Non-pigmented ciliary epithelial cell (primary cell): ENCODE measurements at places on chromosomes 4 and X.

DNA sequence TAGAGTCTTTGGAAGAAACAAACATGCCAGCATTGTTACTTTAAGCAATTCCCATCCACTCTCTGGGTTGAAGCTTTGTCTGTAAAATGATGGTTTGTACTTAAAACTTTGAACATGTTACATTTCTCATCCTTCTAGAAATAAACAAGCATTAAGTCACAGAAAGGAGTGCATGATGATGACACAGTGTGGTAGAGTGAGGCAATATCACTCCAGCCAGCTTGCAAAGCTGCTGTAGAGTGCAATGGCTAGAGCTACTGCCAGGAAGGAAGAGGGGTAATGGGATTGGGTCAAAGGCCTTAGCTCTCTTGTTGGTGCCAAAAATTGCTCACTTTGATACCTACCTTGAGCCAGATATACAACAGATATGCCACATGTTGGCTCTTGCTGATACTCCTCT, 12.3 kb upstream of the ENOX2 start:
- DNase-seq = no peak

DNA sequence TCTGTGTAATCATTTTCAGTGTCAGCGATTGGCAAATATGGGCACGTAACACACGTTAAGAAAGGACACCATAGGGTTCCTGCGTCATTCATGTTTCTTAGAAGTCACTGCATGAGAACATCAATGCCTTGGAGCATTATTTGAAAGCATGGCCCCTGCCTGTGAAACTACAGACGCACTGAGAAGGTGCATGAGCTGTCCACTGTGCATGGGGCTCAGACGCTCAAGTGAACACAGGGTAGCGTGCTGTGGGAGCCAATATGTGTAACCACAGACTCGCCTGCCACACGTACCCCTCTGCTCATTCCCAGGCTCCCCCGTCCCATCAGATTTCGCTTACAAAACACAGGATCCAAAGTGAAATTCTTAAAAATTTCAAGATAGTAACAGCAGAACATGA, 6.5 kb downstream of the PPP2R2C start:
- no peak for DNase-seq

DNA sequence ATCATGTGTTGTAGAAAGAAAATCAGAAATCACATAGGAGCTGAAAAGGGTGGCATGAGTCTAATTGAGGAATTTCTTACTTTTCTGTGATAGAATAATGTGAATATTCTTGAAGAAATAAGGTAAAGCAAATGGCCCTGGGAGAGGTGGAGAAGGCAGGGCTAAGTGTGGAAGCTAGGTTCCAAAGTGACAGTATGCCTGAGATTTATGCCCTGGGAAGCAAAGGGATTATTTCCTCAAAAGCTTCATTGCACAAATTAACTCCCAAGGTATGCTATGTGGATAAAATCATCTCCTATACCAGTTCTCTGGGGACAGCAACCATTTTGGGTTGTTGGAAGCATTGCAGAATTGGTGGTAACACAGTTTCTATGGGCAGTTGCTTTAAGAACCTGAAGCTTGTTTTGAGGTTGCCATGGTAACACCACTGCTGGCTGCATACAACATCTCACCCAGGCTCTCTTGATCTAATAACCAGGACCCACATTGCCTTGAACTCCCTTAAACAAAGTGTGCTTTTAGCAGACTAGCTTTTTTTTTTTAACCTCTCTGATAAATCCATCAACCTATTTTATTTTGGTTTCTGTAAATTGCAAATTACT, 21.0 kb downstream of the MAOA start:
- no peak for DNase-seq

DNA sequence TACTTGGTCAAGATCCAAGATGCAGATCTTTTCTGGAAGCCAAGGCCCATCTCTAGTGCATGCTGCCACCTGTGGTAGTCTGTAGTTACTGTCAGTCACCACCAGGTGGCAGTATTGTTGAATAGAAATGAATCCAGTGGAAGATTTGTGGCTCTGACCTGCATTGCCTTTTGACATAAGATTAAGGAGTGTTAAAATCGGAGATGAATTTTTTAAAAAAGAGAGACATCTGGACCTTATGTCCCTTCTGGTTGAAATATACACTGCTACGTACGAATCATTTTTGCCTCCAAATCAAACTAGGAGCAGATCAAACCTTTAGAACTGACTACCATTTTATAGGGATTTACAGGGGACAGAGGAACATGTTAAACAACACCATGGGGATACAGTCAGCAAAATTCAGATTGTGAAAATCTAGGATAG, 46.9 kb upstream of the RHOH start:
- no peak for DNase-seq

DNA sequence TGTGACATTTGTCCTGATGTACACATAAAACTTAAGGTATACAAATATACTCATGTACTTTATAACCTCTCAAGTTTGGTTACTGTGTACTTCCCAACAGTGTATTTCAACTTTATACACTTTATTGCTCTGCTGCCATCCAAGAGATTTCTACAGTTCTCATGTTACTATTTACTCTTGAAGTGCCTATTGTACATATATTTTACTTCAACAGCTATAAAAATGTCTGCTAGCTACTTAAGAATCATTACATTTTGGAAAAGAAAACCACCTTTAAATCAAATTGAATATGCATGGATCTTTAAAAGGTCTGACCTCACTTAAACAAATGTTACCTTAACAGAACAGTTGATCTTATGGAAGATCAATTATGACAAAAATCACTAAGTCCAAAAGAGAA, 1056.4 kb downstream of the ADGRL3 start:
- DNase-seq = no peak

DNA sequence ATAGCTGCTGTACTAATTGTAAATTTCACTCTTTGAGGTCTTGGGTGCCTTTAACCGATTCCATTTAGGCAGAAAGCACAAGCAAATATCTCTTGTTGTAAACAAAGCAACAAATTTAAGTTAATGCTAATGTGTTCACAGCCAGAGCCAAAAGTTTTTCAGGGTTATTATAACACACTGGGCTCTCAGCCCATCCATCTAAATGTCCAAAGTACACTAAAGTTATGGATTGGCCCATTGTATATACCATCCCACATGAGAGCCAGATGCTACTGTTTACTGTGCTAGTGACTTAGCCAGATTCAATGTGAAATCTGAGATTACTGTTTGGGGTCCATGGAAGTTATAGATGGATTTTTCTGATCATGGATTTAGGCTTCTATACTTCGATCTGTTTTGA, 186.7 kb downstream of the LARP7 start:
- no peak for DNase-seq

- peak; percentile 85 for DNase-seq
Observed at GRCh38 chrX:110087485-110088356, 84.8 kb downstream of the TMEM164 start.

- DNase-seq = peak; percentile 22
Observed at GRCh38 chrX:111131572-111131971, 35.6 kb downstream of the PAK3 start.

DNA sequence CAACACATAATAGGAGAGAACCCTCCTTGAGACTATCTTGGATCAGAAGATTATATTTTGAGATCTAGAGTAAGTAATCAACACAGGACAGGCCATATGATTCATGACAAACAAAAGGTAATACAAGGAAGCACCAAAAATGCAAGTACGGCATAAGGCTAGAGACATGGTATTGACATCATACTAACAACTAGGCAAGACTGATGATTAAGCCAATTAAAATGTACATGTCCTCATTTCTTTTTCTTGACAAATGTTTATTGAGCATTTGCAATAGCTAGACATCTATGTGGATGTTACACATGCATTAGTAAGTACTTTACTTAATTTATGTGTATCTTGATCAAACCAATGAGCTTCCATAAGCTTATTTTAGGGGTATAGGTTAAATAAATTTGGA, 695.7 kb upstream of the GALNTL6 start:
- no peak for DNase-seq

GRCh38 chr4:74166818-74167217, 8.9 kb downstream of the MTHFD2L start:
- no peak for DNase-seq

DNA sequence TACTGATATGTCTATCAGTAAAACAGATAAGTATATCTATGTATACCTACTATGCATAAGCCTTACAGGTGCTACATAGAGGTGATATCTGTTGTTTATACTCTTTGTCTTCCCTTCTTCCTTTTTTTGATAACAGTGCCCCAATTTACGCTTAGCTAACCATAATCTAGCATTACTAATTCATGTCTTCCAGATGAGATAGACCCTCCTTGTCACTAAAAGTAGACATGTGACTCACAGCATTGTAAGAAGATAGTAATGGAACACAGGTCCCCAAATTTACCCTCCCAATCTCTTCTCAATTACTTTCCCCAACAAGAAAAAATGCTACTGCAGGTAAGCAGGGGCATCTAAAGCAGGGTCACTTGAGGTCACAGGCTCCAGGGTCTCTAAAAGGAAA, 7.9 kb upstream of the NFKB1 start:
- no peak for DNase-seq

DNA sequence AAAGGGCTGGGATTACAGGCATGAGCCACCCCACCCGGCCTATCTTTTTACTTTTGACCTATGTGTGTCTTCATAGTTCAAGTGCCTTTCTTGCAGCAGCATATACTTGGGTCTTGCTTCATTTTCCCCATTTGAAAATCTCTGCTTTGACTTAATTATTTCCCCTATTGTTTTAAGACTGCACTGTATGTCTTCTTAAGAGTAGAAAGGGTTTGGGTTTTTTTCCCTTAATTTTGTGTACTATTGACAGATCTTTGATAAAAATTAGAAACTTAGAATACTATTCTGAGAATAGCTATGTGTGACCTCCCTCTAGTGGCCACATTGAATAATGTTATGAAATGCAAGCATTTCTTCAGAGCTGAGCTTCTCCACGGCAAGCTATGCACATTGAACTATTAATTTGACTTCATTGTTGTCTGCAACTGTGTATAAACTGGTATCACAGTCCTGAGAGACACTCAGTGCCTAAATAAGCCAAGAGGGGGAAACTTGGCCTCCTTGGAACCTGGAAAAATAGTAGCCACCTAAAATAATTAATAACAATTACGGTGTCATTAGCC, 8.7 kb upstream of the SLC25A4 start:
- DNase-seq = no peak

- DNase-seq = no peak
Observed at GRCh38 chr4:78624048-78624447, 72.5 kb downstream of the ANXA3 start.

DNA sequence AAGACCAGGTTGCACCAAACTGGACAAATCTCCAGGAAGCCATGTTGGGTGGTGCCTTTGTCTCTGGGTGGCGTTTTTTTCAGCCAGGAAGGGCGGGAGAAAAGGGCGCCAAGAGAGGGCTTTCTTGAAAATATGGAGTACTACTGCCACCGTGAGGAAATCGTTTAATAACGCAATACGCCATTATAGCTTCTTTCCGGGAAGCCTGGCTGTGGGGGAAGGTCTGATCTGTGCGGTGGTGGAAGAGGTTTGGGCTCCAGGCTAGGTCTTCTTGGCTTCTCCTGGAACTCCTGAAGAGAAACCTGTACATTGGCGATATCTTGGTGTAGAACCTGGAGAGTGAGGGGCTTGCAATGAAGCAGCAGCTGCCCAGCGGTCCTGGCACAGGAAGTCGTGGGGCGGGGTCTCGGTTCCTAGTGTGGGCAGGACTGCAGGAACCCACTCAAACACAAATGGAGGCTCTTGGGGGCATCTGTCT, 202.7 kb downstream of the OR13H1 start:
- DNase-seq = no peak

- no peak for DNase-seq
Observed at GRCh38 chr4:8835521-8836365, 35.9 kb downstream of the HMX1 start.

- no peak for DNase-seq
Observed at GRCh38 chr4:138307319-138307718, 65.2 kb upstream of the SLC7A11 start.

DNA sequence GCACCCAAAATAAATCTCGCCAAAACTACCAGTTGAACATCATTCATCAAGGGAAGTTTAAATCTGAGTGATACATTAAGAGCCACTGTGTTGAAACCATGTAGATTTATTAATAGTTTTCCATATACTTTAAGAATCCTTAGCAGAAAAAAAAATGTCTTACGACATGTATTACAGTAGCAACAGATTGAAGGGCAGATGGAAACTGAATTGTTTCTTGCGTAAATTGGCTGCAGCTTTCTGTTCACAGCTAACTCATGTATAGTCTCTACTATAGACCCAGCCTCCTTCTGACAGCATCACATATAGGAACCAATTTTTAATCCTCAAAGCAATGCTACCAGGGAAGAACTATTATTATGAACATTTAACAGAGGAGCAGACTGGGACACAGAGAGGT, 195.2 kb upstream of the PUDP start:
- no peak for DNase-seq

DNA sequence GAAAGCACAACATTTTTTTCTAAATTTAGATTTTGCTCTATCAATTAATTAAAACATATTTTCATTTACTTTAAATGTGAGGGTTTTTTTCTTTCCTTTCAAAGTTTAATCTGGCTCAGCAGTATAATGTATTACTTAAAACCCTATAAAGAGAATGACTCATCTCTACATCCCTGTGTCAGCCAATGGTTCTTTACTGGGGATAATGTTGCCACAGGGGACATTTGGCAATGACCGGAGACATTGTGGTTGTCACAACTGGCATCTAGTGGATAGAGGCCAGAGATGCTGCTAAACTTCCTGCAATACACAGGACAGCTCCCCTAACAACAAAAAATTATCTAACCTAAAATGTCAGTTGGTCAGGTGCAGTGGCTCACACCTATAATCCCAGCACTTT, 53.8 kb downstream of the SYNPO2 start:
- no peak for DNase-seq

GRCh38 chrX:63330681-63331080, 20.5 kb downstream of the SPIN4 start:
- no peak for DNase-seq

GRCh38 chrX:48999030-48999429, 3.0 kb downstream of the GRIPAP1 start:
- no peak for DNase-seq

GRCh38 chrX:22069586-22069985, 37.5 kb downstream of the PHEX start:
- DNase-seq = no peak

- no peak for DNase-seq
Observed at GRCh38 chrX:111850975-111851374, 25.0 kb upstream of the TRPC5OS start.

GRCh38 chrX:40845331-40845911, 110.1 kb upstream of the MED14 start:
- DNase-seq = peak; percentile 76

DNA sequence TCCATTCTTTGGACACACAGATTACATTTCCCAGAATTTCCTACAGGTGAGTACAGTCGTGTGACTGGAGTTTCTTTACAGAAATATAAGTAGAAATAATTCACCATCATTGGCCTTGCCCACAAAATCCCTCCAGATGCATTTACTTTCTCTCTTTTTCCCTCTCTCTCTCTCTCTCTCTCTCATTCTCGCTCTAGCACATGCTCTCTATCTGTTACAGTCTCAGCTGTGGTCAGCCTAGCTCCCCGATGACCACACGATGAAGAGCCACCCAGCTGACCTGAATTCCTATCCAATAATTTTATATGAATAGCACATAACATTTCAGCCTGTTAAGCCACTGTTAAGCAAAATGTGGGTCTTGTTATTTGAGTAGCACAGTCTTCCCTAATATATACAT, 507.9 kb downstream of the PCDH7 start:
- DNase-seq = no peak
